ENCODE measurements at places on chromosomes 2 and 18.

GRCh38 chr18:36095936-36096519 is 28.7 kb upstream of the RPRD1A start:
- no peak for DNase-seq

GRCh38 chr18:59994357-59994756 is 94.6 kb downstream of the PMAIP1 start:
- no peak for DNase-seq

- DNase-seq, result no peak
These were observed 148.6 kb upstream of the ZNF804A start for GRCh38 chr2:184449760-184450159.

GRCh38 chr2:199118673-199119112 is 339.0 kb downstream of the SATB2 start:
- no peak for DNase-seq

DNA sequence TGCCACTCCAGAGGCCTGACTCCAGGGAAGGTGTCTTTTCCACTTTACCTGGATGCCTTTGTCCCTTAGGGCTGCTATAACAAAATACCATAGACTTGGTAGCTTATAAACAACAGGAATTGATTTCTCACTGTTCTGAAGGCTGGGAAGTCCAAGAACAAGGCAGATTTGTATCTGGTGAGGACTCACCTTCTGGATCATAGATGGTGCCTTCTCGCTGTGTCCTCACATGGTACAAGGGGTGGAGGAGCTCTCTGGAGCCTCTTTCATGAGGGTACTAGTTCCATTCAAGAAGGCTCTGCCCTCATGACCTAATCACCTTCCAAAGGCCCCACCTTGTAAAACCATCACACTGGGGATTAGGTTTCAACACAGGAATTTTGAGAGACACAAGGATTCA is 52.1 kb downstream of the SLC4A3 start:
- no peak for DNase-seq

DNA sequence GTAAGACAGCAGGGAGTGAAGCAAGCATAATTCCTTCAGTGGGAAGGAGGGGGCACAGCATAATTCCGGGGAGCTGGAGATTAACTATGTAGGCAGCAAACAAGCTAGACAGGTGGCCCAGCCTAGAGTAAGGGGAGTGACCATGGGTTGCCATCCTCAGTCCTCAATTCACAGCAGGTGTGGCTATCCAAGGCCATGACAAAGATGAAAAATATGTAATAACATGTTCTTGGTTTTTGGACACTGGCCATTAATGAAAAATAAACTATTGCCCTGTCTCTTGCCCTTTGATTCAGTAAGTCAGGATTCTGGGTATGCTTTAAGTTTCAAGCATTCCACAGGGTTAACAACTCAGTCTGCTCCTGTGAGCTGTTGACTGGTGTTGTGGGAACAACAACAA is 65.0 kb downstream of the CYP1B1 start:
- DNase-seq, result no peak

DNA sequence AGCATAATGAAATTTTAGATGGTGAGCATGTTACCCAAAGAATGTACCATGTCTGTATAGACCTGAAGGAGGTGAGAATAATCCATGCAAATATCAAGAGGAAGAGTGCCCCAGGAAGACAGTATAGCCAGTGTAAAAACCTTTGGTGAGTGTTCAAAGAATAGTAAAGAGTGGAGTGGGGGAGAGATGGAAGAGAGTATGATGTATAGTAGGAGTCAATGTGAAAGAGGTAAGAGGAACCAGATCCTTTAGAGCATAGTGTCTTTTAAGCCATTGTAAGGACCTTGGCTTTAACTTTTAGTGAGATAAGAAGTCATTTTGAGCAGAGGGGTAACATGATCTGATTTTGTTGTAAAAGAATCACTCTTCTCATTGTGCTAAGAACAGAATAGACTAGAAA is 1052.3 kb upstream of the ZEB2 start:
- no peak for DNase-seq

DNA sequence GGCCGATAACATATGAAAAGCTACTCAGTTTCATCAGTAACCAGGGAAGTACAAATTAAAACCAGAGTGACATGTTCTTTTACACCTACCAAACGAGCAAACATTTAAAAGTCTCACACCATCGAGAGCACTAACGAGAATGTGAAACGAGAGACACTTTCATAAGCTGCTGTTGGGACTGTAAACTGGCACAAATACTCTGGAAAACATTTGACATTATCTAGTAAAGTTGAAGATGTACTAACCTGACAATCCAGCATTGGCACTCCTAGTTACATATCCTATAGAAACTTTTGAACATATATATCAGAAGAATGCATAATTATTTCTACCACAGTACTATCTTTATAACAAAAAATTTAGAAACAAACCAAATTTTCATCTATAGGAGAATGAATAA is 28.1 kb downstream of the NBAS start:
- no peak for DNase-seq

DNA sequence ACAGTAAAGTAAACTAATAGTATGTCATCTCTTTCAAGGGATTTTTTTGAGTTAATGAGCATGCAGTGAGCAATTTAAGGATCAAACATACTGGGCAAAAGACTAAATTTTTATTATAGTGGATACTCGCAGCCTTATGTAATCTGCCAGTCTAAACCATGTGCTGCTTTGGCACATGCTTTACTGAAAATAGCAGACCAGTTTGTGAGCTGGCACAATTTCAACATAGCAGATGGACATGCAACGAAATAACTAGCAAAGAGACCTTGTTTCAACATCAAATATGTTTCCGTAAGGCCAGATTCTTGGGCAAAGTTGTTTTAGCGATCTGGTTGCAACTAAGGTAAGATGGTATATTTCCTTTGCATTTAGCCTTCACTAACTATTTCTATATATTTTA is 807.3 kb downstream of the NR4A2 start:
- DNase-seq, result no peak

DNA sequence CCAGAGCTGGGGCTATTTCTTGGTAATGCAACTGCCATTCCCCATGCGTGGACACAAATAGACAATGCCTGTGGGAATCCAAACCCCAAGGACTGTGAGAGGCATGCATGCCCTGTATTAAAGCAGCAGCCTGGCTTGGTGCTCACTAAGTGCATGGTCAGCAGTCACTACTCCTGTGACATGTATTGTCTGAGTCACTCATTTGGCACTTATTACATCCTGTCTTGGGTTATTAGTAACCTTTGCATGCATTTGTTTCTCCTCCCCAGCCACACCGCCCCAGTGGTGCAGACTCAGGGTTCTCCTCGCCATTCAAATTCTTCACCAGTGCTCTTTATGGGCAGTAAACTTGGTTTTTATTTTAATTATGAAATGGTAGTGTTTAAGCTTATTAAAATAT is 30.2 kb downstream of the PRKCE start:
- no peak for DNase-seq

- DNase-seq, result no peak
These were observed 41.9 kb downstream of the C1QL2 start for GRCh38 chr2:119116411-119117295.

- DNase-seq, result no peak
These were observed 37.0 kb downstream of the LBH start for GRCh38 chr2:30268296-30268871.

DNA sequence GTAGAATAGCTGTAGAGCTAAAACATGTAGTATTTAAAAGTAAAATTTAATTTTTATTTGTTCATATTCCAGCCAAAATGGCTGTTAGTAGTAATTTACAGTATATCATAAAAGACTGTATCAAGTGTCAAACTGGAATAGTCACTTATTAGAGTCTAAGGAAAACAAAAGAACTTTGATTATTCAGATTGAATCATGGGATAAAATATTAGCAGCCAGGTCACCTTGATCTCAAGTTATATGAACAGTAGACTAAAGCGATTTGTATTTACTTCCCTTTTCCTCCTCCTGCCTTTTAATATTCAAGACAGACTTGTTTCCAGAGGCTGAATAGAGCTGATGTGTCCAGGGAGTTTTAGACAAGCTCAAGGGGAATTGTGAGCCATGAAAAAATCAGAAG is 54.4 kb downstream of the PMAIP1 start:
- no peak for DNase-seq

DNA sequence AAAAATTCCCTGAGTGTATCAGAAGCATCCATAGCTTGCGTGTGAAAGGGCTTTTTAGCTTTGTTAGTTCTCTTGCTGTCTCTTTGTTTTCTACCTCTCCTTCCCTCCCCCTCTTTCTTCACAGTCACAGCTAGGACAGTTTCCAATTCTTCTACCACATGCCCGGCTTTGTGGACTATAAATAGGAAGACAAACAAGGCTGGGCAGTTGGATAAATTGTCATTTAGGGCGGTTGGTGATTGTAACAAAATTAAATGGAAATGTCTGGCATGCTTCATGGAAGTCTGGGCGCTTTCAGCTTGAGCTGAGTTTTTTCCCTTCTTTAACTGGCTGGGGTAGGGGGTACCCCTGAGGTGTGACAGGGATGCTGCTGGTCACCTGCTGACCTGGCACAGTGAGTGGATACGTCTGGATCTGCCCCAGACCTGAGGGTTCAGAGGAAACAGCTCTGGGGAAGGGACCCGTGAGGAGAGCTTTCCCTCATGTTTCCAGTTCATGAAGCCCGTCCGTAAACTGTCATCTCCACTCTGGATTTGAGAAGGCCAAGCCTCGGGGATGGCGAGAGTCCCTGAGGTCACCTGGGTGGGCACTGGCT is 29.0 kb upstream of the GIGYF2 start:
- DNase-seq, result no peak

- DNase-seq, result no peak
These were observed 100.5 kb upstream of the VWC2L start for GRCh38 chr2:214310319-214310718.

DNA sequence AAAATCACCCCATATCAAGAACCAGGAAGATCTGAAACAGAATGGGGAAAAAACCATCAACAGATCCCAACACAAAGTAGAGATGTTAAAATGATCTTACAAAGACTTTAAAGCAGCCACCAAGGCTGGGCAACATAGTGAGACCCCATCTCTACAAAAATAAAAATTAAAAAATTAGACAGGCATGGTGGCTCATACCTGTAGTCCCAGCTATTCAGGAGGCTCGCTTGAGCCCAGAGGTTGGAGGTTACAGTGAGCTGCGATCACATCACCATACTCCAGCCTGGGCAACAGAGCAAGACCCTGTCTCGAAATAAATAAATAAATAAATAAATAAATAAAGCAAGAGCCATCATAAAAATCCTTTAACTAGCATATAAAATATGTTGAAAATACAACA is 20.5 kb downstream of the RPRD1A start:
- DNase-seq, result no peak

DNA sequence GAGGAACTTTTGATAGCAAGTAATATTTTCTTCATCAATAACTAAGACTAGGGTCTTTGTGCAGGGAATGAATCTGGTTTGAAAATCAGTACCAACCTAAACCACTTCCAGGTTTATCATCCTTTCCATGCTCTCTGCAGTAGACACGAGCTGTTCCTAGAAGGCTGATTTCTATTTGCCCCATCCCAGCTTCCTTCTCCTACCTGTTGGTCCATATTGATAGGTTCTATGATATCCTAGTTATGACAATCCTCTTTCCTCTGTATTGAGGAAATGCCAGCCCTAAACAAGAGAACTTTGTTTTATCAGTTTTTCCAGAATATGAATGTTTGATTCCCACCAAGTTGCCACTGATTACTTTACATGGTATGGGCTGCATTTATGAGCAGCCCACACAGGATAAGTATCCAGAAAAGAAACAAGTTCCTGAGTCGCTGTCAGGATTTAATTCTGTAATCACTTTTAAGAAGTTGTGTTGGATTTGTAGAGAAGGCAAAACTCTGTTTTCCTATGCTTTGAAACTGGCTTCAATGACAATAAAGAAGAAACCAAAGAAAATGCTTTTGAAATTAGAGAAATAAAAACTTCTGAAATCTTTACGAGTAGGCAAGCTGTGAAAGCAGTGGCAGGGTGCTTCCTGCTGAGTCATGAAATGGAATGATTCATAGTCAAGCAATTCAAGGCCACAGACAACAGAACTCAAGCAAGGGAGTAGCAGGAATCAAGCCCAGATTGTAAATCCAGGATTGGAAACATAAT is 37.3 kb upstream of the TANK start:
- DNase-seq, result no peak

DNA sequence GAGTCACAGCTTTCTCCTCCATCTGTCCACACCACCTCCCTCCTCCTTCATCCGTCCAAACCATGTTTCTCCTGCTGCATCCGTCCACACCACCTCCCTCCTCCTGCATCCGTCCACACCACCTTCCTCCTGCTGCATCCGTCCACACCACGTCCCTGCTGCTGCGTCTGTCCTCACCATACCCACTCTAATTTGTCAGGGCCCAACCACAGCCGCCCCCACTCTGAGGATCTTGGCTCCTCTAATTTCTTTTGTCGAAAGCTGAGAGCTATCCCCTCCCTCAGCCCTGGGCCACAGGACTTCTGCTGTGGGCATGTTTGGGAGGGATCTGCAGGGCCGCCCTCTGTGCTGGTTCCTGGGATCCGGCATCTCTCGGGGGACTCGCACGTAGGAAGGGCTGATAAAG is 67.4 kb downstream of the TPO start:
- DNase-seq, result no peak

- DNase-seq, result no peak
These were observed 38.0 kb downstream of the MFSD6 start for GRCh38 chr2:190446193-190446592.

DNA sequence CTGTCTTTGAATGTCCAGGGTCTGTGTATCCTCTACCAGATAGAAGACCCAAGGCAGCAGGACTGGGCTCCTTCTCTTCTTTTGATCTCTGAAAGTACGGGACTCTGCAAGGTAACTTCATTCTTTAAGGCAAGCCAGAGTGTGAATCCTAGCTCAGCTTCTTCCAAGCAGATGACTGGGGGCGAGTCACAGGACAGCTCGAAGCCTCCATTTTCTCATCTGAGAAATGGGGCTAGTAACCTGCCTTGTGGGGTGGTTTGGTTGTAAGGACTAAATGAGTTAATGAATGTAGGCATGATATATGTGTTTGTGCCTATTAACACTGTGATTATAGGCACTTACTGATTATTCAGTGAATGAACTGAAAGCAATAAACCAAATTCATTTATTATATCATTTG is 46.7 kb downstream of the DGKD start:
- no peak for DNase-seq

DNA sequence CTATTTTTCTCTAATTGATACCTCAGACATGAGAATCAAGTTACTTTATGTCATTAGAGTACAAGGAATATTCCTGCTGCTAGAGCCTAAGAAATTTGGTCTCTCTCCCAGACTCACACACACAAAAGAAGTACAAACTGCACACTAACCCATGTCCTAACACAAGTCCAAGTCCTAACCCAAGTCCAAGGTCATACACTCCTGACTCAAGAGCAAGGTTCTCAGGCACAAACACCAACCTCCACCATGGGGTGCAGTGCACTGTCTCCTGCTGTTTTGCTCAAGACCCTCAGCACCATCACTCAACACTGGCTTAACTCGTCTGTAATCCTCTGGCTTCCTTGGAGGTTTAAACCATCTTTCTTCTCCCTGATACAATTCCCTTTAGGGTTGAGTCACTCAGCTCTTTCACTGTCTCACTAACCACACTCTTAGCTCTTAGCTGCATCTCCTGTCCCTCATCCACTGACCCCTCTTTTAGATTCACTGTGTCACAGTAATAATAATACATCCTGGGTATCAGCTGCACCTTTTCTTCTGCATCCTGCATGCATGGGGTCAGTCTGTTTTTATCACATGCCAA is 129.8 kb downstream of the BCL2L11 start:
- no peak for DNase-seq
